H7 (cell line): ENCODE measurements at places on chromosomes 11 and 22.

GRCh38 chr11:11400635-11401232, 47.7 kb upstream of the CSNK2A3 start:
- DNase-seq = peak; percentile 73

DNA sequence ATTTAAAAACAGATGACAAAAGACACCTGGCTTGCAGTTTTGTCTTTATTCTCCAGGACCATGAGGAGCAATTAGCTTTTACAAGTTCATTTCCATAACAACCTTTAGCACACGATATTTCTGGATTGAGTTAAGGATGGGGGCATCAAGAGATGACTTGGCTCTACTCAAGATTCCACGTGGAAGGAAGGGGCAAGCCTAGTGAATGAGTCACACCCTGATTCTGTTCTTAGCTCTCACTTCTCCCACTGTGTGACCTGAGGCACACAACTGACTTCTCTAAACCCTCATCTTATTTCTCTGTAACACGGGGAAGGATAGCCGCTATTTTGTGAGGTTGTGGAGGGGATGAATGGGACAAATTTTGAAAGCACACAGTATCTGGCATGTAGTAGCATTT, 185.5 kb downstream of the KIRREL3 start:
- no peak for DNase-seq

- DNase-seq = peak; percentile 59
Measured at GRCh38 chr22:24106385-24107381, 74.6 kb upstream of the SUSD2 start.

- no peak for DNase-seq
Measured at GRCh38 chr22:49954354-49954753, 6.2 kb upstream of the PIM3 start.

GRCh38 chr11:122720107-122720881, 64.8 kb downstream of the UBASH3B start:
- no peak for DNase-seq

DNA sequence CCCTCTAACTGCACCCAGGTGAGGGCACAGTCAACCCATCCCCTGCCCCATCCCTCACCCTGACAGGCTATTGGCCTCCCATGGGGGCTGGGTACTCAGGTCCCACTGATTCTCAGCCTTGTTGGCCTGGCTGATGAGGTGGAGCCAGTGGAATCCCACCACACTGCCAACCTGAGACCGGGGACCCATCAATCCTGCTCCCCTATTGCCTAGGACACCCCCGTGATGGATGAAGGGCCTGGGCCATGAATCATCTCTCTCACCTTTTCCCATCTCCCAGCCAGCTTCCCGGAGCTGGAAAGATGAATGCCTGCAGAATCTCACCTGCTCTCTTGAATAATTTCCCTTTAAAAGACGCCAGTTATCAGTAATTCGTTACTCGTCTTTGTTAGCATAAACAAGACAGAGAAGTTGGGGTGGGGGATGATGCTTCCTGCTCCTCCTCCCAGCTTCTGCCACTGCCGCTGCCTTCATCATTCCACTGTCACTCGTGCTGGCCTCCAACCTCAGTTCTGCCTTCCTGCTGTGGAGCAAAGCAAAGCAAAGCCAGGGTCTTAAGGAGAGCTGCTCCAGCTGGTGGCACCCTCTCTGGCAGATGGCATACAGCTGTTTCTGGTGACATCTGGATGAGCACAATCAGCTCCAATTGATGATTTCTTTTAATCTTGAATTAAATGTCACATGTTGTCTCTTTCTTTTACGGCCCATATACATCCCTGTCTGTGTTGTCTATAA, 204.0 kb upstream of the NECTIN1 start:
- DNase-seq = no peak

DNA sequence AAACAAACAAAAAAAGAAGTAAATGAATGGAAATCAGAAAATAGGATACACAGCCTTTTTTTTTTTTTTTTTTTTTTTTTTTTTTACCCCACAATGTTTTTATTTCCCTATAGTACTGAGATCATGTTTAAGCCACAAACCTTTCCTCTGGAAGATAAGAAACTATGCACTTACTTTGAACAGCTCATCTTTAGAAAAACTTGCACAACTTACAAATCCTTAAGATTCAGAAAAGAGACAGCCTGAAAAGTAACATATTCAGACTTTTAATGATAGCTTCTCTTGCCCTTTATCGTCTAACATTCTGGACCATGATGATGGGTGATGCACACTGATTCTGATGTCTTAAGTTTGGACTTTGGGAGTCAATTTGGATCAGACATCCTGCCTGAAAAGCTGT, 80.3 kb downstream of the TNRC6B start:
- DNase-seq = no peak

DNA sequence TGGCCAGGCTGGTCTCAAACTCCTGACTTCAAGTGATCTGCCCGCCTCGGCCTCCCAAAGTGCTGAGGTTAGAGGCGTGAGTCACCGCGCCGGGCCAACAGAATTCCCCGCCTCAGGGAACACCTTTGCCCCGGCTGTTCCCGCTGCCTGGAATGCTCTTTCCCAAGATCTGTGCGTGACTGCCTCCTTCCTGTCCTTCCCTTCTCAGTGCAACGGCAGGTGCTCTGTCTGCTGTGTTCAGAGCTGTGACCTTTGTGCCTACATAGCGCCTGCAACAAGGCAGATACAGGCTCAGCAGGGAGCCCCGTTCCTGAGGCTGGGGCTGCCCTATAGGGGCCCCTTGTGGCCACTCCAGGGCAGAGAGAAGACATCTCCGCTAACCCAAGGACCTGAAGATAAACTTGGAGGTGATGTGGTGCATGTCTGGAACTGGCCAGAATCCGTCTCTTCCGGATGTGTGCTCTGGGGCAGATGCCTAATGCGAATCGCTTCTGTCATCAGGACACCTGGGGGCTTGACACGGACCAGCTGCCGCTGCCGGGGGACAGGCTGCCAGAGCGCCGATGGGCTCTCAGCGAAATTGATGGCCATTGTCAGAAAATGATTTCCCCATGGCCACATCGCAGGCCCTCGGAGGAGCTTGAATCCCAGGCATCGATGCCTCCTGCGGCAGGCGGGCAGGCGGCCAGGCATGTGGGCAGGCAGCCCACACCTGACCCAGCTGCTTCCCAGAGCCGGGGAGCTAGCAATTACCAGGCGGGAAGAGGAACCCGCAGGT, 43.5 kb upstream of the TCF20 start:
- DNase-seq = peak; percentile 93

GRCh38 chr11:266676-267439, 11.3 kb upstream of the NLRP6 start:
- DNase-seq = peak; percentile 80

GRCh38 chr11:74321487-74322188, 10.2 kb upstream of the P4HA3 start:
- peak; percentile 49 for DNase-seq

GRCh38 chr22:24474221-24474620, 20.9 kb upstream of the UPB1 start:
- DNase-seq = no peak

DNA sequence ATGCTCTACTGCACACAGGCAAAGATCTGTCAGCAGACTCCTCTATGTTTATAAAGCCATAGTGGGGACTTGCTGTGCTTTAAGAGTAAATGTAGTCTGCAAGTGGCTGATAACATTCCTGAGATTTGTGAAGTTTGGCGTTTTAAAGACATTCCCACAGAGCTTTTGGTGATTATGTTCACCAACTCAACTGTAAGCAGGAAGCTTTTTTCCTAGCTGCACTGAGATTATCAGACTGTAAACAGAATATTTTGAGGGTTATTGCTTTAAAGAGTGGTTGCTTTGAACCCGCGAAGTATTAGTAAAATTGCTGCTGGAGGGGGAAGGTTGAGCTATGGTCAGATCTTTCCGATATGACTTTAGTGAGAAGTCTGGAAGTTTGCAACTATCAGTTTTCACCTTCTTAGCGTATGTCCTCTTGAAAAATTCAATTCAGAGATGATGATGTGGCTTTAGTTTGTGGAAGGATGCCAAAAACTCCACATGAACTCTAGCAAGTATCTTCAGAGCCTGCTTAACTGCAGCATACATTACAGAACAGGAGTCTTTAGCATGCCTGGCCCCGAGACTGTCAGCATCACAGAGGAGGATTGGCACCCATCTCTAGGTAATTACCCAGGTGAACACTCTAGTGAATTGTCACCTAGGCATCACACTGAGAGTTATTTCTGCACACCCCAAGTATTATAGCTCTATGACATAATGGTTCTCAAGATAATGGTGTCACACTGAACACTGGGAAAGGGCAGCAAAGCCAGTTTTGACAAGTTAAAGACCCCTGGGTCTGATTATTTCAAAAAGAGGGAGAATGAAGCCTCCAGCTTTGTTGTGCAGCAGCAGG, 89.9 kb downstream of the MTNR1B start:
- DNase-seq = no peak

- DNase-seq = peak; percentile 33
Measured at GRCh38 chr22:48342016-48342415, 1485.7 kb downstream of the BRD1 start.

DNA sequence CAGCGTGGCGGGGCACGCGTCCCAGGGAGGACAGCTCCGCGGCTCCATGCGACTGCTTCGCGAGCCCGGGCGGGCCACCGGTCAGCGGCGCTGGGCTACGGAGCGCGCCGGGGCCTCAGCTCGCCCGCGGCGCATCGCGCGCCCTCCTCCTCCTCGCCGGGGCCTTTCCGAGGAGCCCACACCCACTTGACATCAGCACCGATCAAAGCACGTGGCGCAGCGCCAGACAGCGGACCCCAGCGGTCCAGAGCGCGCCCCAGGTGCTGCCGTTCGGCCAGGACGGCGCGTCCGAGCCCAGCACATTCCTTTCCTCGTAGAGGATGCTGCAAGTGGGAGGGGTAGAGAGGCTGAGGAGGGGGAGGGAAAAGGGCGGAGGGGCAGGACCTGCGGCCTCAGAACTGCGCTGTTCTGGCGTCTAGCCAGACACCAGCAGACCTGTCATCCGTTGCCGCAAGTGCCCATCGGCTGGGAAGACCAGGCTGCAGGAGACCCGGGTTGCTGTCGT, 88.6 kb downstream of the PLEKHA7 start:
- DNase-seq = peak; percentile 91

GRCh38 chr22:46574993-46575910, 37.8 kb upstream of the CELSR1 start:
- peak; percentile 76 for DNase-seq

GRCh38 chr11:132094598-132094997, 724.2 kb downstream of the NTM start:
- no peak for DNase-seq

- DNase-seq = no peak
Measured at GRCh38 chr11:108466405-108466804, 924 bp downstream of the C11orf65 start.

DNA sequence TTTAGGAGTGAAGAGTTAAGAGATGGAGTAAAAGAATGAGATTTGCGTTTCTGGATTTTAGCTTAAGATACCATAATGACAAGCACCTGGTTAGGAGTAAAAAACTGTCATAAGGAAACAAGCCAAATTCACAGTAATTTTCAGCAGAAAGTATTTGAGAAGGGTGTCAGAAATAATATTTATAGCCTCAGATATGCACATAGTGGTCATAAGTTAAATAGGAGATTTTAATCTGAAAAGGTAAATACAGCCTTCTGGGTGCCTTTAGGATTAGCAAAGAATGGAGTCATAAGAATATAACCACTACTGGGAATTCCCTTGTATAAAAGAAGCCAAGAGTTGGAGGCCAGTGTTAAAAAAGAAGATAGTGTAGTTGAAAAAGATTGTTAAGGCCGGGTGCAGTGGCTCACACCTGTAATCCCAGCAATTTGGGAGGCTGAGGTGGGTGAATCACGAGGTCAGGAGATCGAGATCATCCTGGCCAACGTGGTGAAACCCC, 160.1 kb downstream of the SWAP70 start:
- no peak for DNase-seq

DNA sequence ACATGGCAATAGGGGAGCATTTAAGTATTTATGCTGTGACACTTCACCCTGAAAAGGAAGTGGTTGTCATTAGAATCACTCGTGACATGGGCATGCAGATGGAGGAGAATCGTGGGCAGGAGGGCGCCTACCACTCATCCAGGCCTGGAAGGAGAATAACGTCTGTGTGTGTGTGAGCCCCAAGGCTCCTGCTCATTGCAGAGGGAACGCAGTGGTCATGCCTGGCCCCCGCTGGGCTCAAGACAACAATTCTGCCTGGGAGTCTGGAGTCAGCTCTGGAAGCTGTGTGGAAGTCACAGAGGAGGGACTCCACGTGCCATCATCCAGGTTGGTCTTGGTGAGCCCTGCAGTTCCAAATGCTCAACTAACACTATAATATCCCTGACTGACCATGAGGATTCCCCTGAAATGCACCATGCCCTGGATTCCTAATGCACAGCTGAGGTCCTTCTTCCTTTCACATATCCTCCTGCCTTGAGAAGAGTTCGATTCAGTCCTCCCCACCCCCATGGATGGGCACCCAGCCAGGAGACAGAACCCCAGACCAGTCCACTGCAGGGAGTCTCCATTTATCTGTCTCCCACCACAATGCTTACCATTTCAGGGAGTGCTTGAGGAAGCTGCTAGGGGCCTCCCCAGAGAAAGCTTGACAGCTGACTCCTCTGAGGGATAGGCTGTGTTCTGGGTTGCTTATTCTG, 446.9 kb upstream of the B3GAT1 start:
- no peak for DNase-seq

DNA sequence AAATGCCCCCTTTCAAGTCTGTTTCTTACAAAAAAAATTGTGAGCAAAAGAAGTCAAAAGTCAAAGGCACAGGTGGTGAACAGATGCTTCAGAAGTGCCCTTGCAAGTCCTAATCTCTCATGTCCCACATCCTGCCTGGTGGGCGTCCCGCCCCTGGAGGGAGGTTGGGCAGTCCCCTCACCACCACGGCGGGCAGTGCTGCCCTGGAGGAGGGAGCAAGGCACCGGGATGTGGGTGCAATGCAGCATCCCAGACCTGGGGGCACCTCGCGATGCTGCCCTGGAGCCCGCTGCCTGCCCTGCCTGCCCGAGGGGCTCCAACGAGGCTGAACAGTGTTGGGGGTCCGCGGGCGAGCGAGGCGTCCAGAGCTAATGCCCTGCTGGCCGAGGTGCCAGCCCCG, 15.9 kb downstream of the MRGPRG start:
- DNase-seq = peak; percentile 79

DNA sequence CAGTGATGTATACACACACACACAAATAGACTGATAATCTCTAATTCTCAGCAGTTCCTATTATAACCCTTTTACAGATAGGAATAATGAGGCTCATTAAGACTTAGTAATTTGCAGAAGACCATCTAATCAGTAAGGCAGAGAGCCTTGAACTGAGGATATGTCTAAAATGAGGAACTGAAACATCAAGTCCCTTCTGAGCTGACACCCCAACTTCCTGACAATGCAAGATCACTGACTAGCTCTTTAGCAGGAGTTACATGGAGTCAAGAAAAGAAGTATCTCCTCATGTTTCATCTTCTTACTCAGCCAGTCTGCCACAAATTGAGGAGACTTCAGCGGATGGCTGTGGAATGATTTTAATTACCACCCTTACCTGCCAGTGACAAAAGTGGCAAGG, 193.0 kb downstream of the MSANTD4 start:
- no peak for DNase-seq

- DNase-seq = no peak
Measured at GRCh38 chr11:85884581-85885021, 29.4 kb downstream of the CCDC83 start.

GRCh38 chr22:25382762-25383161, 163.3 kb downstream of the CRYBB2 start:
- no peak for DNase-seq

- DNase-seq = no peak
Measured at GRCh38 chr11:16178273-16178672, 178.1 kb downstream of the SOX6 start.

GRCh38 chr11:130642994-130643393, 194.5 kb downstream of the ADAMTS15 start:
- peak; percentile 31 for DNase-seq

GRCh38 chr11:125372911-125373310, 123.2 kb downstream of the FEZ1 start:
- no peak for DNase-seq
